ENCODE measurements at places on chromosomes 1 and 21.

DNA sequence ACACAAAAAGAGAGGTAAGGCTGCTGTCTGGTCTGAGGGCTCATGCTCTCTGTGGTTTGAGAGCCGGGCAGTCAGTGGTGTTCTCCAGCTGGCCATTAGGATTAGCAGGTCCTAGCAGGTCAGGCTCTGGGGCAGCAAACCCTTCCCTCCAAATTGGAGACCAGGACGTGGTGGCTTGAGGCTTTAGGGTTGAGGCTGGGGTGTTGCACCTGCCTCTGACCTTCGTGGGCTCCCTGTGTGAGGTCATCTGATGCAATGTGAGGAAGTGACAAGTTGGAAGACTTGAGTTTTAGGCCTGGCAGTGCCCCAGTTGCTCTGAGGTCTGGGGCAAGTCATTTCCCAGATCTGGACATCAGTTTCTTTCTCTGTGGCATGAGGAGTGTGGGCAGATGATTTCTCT lies 24.4 kb downstream of the SZRD1 start:
- no peak for DNase-seq

GRCh38 chr1:212630158-212630900 lies 21.8 kb downstream of the ATF3 start:
- peak; percentile 56 for DNase-seq

- DNase-seq: no peak
Measured at GRCh38 chr1:203661572-203661971, 34.9 kb downstream of the ATP2B4 start.

DNA sequence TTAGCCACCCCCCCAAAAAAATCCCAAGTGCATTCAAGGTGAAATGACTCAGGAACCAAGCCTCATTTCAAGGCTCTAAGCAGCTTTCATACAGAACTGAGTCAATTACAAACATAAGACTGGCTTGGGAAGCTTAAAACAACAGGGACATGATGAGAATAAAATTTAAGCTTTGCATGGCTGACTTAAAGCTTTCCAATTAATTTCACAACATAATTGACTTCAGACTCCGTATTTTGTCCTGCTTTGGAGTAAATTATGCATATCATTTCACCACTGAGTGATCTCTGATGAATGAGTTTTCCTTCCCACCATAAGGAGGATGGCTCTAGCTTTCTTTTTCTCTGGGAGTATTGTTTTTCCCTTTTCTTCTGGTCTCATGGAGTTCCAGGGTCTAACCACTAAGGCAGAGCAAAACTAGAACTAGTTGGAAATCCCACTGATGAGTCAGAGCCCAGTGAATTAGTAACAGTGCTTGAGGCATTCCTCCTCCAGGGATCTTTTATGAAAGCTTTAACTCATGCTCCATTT lies 72.8 kb downstream of the XCL2 start:
- DNase-seq: no peak

DNA sequence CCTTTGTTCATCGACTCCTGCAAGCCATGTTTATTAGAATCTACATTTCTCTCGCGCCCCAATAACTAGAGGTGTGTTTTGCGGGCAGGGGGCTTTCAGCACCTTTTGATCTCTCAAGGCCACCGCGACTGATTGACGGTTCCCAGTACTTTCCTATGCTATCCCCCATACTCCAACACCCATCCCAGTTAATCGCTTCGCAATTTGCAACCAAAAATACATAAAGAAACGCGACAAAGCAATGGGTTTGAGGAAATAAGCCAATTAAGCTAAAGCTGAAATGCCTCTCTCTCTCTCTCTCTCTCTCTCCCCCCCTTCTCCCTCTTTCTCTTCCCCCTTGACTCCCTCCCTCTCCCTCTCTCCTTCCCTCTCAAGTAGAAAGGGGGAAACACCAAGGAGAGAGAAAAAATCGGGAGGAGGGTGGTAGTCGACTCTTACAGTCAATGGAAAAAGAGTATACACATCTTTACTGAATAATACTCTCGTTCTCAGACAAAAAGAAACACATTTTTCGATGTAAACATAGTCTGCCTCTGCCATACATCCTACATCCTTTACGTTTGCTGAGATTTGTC lies 128.0 kb upstream of the DPYD start:
- DNase-seq: no peak

DNA sequence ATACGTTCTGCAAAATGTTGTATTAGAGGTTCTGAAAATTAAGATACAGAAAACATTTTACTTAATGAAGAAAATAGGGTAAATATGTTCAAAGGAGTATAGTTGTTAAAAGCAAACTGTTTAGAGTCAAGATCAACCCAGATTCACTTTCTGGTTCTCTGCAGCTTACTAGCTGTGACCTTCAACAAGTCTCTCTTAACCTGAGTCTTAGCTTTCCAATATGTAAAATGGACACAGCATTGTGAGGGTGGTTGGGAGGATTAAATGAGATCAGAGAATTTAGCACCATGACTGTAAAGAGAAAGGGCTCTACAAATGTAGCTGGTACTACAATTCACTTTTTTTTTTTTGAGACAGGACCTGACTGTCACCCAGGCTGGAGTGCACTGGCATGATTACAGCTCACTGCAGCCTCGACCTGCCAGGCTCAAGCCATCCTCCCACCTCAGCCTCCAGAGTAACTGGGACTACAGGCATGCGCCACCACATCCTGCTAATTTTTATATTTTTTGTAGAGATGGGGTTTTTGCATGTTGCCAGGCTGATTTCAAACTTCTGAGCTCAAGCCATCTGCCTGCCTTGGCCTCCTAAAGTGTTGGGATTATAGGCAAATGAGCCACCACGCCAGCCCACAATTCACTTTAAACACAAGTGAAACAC lies 43.9 kb downstream of the ATP1A1 start:
- DNase-seq: no peak

DNA sequence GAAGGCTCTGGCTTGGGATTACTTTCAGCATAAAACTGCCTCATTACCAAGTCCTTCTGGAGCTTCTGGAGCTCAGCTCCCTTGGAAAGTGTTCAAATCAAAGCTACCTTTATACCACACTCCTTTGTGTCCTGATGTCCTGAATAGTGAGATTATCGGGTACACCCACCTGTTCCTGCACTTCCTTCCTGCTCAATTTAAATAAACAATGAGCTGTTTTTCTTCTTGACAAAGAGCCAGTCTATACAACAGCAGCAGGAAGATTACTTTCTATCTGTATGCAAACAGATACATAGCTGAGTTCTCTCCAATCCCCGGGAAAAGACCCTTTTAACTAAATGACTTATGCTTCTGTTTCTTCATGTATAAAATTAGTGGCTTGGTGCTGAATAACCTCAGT lies 258.0 kb upstream of the FMN2 start:
- no peak for DNase-seq

DNA sequence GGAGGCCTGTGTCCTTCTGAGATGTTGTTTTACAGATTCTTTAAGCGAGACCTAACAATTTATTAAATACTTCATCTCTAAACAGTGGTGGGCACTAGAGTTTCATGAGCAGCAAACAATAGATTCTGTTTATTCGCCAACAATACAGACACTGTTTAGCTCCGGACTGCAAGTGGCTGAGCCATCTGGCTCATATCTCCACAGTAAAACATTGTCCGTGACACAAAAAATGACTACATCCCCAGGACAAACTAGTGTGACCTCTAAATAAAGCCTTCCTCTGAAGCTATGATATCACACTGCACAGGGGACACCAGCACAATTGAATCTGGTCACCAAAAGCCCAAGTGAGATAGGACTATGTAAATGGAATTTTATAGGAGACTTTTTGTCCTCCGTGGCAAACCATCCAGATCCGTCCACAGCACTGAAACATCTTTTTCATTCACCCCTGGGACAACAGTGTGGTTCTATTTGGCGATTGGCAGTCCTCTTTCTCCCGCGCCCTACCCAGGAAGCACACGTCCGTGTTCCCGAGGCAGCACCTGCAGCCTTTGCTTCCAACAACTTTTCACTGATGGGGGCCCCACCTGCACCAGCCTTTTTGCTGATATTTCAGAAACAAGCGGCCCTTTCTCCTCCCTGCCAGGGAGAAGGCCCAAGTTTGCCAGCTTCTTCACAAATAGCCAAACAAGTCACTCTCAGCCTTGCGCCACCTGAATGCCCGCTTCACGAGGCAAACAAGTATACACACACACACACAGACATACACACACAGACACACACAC lies 47.4 kb downstream of the OLIG1 start:
- no peak for DNase-seq

DNA sequence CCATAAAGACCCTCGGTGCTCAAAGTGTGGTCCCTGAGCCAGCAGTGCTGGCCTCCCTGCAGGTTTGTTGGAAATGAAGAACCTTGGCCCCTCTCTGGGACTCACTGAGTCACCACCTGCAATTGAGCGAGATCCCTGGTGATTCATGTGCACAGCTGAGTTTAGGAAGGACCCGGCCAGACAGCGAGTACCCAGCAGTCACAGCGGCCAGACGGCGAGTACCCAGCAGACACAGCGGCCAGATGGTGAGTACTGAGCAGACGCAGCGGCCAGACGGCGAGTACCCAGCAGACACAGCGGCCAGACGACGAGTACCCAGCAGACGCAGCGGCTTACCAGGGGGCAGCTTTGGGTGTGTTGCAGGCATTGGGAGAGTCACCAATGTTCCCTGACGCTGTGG lies 123.8 kb downstream of the PRDM16 start:
- DNase-seq: no peak

- DNase-seq: no peak
Measured at GRCh38 chr1:204345941-204346645, 13.6 kb downstream of the PLEKHA6 start.

- DNase-seq: no peak
Measured at GRCh38 chr21:35243171-35243570, 194.1 kb upstream of the RUNX1 start.

DNA sequence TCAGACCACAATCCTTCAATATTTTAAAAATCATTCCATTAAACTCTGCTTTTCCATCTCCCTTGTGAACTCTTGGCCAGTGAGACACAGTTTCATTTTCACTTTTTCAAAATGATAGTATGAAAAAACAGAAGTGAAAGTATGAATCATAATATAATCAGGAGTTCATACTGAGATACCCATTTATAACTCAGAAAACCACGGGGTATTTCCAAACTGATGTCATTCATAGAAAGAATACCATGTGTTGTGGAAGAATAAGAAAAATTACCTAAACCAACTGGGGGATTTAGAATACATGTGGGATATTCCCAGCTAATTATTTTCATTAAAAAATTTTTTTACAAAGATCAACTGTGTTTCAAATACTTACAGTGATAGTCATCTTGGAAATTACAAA lies 149.9 kb downstream of the MRPL39 start:
- DNase-seq: no peak

DNA sequence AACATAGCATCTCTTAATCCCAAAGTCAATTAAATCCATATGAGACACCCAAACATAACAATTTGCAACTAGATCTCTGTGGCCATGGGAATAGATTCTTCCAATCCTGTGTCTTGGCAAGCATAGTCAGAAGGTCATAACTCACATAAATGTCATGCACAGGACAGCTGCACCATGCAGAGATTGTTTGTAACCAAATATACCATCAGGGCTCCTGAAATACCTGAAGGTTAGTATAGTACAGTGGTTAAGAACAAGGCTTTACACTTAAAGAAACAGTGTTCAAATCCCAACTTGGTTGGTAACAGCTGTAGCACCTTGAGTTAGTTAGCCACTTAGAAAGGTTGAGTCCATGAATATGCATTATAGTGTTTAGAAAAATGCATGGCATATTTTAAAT lies 82.6 kb upstream of the CCDC190 start:
- DNase-seq: no peak

DNA sequence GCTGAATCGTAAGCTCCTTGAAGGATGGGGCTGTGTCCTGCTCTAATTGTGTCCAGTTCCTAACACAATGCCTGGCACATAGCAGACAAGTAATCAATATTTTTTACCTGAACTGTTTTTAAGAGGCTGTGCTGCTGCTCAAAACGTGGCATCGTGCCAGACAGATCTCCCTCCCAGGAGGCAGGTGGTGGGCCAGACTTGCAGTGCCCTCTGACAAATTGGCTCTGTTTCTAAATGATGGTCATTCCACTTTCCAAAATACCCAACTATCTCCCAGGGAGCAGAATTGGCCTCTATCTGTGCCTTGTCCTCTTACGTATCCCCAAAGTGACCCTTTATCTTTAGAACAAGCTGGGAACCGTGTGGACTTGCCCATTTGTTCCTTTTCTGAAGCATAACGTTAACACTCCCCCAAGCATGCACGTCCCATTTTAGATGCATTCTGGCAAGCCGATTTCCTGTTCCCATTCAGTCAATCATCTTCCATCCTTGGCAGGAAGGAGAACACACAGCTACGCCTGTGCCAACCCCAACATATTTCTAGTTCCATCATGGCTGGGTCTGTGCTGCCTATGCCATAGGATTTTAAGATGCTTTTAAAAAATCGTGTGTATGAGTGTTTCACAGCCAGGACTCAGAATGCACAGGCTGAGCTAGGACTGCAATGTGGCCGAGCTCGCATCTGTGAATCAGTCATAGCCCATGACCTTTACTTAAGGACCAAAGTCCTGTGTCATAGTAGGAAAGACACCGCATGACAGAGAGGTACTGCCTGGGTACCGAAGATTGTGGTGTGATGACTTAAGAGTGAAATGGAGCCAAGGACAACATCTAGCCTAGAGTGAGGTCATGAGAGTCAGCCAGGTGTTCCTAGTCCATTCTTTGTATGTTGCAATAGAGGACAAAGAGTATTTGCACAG lies 408.6 kb downstream of the PRDM2 start:
- no peak for DNase-seq

GRCh38 chr1:115172270-115172669 lies 83.0 kb upstream of the TSPAN2 start:
- DNase-seq: no peak

- peak; percentile 74 for DNase-seq
Measured at GRCh38 chr1:30801771-30802198, 44.2 kb upstream of the LAPTM5 start.

Data from activated T-cell treated with anti-CD3 and anti-CD28 coated beads for 24 hours (primary cell).